Nephron progenitor cell (in vitro differentiated cells): ENCODE measurements at places on chromosomes 6 and 20.

DNA sequence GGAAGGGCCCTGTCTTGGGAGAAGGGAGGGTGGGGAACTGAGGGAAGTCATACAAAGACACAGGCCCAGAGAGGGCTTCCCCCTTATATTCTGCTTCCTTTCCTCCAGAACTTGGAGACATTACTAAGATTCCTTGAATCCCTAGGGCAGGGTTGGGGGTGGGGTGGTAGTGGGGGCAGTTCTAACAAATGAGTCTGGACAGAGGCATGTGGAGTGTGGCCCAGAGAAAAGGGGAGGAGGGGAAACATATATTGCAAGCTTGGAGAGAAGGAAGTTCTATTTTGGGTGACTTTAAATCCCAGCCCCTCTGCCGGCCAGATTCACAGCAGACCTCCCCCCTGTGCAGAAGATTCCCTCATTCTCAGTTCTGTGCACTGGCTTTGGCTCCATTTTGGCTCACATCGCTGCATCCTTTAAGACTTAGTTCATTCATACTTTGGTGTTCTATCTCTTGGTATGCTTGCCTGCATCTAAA, 43.7 kb downstream of the DAAM2 start:
- DNase-seq = no peak

- no peak for DNase-seq
Observed at GRCh38 chr20:10710991-10711775, 37.4 kb upstream of the JAG1 start.

- DNase-seq = peak; percentile 92
Observed at GRCh38 chr20:63657937-63658748, at the start of gene RTEL1. Gene RTEL1, plus strand, starts transcription at chr20:63658312. Its CDS starts 1,091 bp downstream, at chr20:63659403.

DNA sequence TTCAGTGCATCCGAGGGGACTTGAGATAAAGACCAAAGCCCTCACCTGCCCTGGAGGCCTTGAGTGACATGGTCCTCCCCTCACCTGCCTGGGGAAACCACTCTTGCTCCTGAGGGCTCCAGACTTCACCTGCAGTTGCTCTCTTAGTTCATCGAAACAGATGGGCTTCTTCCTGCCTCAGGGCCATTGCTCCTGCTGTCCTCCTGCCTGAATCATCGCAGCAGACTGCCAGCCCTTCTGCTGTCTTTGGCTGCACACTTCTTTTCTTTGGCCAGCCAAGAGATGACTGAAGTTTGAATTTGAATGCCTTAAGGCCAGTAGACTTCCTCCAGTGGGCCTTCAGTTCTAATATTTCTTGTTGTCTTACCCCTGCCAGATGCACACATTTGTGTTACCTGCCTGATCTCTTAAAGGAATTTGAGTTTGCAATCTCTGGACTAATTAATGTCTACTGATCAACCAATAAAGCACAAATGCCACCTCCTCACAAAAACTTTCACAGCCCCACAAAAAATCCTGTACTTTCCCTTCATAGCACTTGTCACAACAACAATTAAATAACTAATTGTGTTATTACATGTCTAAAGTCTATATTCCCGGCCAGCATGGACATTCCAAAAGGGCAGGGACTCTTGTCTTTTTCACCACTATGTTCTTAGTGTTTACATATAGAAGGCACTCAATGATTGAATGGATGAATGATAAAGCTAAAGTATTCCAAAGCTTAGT, 56.7 kb upstream of the SGK1 start:
- DNase-seq = no peak

DNA sequence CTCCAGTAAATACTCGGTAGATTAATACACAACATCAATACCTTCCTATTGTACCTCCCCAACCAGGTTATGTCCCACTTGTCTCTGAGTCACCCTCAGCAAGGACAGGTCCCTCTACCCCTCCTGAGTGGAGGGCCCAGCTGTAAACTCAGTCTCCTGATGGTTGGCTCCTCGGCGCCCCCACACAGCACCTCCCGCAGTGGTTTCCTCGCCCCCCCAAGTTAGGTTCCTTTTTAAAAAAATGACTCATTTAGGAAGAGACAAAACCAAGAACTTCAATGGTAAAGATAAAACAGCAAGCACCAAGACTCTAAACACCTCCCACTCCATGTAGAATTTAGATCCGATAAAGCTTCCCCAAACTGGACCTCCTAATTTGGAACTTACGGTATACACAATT, 83.5 kb downstream of the TRERF1 start:
- no peak for DNase-seq

- no peak for DNase-seq
Observed at GRCh38 chr20:14431568-14431967, 94.2 kb upstream of the FLRT3 start.

DNA sequence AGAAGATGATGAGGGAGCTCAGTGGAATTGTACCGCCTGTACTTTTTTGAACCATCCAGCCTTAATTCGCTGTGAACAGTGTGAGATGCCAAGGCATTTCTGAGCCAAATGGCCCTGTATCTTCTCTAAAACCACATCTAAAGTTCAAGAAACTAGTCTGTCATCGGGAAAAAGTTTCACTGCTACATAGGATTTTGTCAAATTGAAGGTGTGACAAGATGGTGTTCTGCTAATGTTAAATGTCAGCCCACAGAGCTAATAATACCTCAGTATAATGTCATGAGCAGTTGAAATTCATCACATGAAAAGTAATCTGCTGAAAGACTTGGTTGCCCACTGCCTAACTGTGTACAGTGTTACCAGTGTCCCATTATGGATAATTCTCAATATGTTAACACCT, 9.6 kb downstream of the SUMO4 start:
- no peak for DNase-seq

DNA sequence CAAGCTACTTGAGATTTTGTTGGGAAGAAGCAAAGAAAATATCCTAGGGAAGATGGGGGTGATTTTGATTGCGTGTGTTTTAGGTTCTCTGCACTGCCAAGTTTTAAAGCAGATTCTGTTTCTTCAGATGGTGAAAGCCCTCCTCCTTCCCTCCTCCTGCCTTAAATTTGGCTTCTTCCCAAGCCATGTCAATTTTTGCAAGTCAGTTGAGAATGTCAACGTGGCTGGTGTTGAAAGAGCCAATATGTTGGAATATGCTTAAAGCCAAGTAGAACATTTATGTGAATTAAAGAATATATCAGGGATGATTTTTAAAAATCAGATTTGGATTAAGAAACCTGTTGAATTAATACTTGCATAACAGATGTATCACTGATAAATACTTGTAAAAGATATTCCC, 270.8 kb downstream of the ARID1B start:
- no peak for DNase-seq

DNA sequence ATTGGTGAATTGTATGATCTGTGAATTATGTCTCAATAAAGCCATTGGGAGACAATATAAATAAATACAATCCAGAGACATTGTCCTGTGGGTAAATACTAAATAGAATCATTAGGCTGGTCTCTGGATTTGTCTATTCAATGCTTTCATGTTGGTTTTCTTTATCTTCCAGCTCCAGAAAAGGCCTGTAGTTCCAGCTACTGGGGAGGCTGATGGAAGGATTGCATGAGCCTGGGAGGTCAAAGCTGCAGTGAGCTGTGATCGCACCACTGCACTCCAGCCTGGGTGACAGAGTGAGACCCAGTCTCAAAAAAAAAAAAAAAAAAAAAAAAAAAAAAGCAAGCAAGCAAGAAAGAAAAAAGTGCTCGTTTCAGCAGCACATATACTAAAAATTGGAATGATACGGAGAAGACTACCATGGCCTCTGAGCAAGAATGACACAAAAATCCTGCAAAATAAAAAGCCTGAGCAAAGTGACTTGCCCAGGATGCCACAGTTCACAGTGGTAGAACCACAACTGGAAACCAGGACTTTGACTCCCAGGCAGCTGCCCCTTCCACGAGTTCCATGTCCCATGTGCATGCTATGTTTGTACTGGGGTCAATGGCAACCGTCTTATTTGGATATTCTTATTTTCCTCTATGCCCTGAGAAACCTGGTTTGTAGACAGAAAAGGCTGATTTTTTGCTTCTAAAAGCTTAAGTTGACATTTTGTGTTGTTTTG, 33.6 kb upstream of the GMPR start:
- DNase-seq = no peak

DNA sequence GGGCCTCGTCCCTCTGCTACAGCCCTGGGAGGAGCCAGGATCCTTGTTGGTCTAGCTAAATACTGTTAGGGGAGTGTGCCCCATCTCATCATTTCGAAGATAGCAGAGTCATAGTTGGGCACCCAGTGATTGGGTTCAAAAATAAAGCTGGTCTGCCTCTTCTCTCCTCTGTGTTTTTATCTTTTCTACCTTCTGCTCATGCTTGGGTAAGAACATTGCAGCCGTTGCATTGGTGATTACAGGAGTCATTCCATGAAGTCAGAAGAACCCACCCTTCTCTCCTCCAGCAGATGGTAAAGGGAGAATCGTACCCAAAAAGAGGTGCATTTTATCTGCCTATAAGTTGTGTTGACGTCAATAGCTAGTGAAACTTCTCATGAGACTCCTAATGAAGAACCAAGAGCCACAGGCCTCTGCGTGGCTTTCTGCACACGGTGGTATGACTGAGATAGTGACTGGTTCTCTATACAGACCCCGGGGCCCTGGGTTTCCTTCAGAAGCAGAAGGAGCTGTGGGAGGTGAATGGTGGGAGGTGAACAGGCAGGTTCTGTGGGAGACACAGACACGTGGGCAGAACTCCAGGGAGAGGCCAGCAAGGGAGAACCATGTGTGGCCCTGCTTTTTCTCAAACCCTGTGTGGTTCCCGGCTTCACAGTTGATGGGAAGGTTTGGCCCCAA, 5.7 kb upstream of the FAM209A start:
- no peak for DNase-seq

- no peak for DNase-seq
Observed at GRCh38 chr6:54516321-54516720, 208.1 kb downstream of the TINAG start.

- no peak for DNase-seq
Observed at GRCh38 chr6:3428700-3429099, 28.1 kb downstream of the SLC22A23 start.

- no peak for DNase-seq
Observed at GRCh38 chr6:401994-402640, 10.6 kb downstream of the IRF4 start.

DNA sequence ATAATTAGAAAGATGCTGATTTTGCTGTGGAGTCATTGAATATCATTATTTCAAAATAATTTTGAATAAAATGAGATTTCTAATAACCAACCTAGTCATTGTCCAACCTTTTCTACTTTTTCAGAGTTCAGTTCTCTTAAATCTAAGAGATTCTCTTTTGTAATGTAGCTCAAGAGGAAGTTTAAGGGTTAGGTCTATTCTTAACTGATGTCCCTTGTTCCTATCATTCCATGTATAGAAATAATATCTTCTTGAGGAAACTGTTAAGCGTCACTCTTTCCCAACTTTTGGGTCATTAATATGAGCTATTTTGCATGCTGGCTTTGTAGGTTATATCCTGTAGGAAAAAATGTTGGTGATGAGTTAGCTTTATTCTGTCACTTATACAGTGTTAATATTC, 27.0 kb downstream of the RNF144B start:
- DNase-seq = no peak

- no peak for DNase-seq
Observed at GRCh38 chr20:19027971-19028370, 184.5 kb upstream of the SLC24A3 start.

- DNase-seq = no peak
Observed at GRCh38 chr6:166849749-166850183, 106.6 kb downstream of the RNASET2 start.

DNA sequence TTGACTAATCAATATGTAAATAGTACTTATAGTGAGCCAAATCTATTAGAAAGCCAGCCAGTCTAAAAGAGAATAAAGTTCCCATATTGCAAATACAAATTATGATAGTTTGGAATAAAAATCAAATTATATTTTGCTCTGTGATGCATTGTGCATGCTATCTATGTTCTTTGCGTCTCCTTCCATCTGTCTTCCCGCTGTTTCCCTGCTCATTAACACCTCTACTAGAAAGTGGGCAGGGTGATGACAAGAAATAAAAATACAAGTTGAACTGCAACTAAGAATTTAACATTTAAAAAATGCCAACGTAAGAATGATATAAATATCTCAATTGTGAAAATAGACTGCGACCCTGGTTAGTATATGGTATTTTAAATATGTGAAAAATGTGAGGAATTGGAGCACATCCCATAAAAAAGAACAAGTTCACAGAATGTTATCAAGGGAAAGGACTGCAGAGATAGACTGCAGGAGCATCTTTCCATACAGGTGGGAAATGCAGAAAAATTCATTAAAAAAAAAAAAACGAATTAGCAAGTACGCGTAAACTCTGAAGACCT, 157.6 kb upstream of the PDE7B start:
- DNase-seq = no peak

GRCh38 chr20:47524015-47524784, 22.5 kb downstream of the NCOA3 start:
- DNase-seq = no peak

GRCh38 chr6:169738204-169738975, 13.0 kb downstream of the DYNLT2 start:
- peak; percentile 3 for DNase-seq

GRCh38 chr20:51930775-51931174, 128.5 kb upstream of the SALL4 start:
- DNase-seq = no peak

DNA sequence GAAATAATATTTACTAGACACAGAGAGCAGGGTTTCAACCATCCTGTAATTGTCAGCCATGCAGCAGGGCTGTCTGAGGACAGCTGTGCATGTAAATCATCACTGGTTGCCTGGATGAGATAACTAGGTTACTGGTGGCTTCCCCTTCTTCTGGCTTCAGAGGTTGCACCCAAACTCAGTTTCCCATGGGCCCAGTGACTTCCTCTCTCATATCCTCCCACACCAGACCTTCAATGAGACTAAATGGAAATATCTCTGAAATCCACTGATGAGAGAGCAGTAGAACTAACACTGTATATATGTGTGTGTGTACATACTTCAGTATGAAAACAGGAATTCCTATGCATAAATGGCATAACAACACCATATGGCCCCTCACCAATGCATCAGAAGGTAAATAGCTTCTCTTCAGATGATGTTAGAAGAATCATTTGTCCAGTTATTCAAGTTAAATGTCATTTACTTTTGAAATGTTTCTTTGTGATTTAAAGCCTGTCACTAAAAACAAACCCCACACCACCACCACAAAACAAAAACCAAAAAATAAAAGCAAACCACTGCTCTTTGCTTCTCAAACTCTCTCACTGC, 51.0 kb upstream of the IL20RA start:
- DNase-seq = no peak

DNA sequence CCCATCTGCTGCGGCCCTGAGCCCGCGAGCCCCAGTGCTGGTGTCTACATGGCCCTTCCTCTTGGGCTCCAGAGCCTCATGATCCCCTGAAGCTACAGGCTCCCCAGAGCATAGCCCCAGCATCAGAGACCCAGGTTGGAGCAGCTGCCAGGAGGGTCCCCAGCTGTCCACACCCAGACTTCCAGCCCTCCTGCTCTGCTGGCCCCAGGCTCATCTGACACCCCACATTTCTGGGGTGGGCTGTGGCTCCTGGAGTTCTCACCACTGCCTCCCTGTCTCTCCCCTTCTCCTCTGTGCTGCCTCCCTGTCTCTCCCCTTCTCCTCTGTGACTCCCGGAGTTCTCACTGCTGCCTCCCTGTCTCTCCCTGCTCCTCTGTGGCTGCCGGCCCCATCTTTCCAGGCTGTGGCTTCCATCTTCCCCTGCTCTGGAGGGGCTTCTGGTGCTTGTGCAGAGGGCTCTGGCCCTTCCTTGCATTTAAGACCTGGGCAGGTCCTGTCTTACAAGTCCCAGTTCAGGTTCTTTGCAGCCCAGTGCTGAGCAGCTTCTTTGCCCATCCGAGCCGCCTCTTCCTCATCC, 108.1 kb downstream of the ERMARD start:
- no peak for DNase-seq

- DNase-seq = peak; percentile 27
Observed at GRCh38 chr6:13398421-13398994, 70.2 kb upstream of the TBC1D7 start.
